ENCODE measurements at places on chromosomes 12 and 14.

DNA sequence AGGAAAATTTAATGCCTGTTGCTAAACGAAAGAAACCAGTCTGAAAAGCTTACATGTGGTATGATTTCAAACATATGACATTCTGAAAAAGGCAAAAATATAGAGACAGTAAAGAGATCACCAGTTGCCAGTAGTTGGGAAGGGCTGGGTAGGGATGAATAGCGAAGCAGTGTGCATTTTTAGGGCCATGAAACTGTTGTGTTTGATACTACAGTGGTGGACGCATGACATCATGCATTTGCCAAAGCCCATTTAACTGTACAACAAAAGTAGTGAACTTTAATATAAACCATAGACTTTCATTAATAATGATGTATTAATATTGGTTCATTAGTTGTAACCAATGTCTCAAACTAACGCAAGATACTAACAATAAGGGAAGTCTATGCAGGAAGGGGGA is 14.7 kb upstream of the EPYC start:
- no peak for DNase-seq

DNA sequence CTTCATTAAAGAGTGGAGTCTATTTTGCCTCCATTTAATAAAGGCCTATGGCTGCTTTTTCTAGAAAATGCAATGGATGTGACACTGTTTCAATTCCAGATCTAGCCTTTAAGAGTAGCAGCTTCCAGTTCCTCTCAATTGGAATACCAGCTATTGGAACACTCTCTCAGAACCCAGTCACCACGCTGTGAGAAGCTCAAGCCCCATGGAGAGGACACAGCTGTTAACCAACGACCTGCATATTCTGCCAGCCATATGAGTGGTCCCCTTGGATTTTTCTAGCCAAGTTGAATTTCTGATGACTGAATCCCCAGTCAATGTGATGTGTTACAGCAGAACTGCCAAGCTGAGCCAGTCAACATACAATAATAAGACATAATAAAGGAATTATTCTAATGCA is 131.8 kb downstream of the TMTC3 start:
- DNase-seq = no peak

DNA sequence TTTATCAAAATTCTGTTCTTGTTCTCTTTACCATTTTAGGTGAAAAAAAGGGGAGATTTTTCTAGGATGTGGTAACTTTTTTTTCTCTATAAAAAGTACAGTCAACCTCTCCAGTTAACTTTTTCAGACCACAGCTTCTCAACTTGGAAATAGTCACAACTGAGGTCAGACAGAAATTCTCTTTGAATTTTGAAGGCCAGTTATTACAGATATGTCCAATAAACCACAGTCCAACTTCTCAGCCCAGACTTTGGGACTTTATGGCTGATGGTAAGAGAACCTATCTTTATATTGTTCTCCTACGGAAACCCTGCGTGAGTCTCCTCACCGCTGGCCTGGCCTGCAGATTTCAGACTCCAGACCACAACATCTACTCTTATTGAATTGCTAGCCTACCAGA is 176.7 kb downstream of the DACT1 start:
- no peak for DNase-seq

- DNase-seq = no peak
These were observed 3.3 kb downstream of the ARHGAP9 start for GRCh38 chr12:57476162-57476992.

GRCh38 chr14:92323011-92323915 is at the start of gene SLC24A4:
Gene SLC24A4 (plus strand): TSS chr14:92323165. CDS start chr14:92323831, 666 bp downstream.
- DNase-seq = no peak

DNA sequence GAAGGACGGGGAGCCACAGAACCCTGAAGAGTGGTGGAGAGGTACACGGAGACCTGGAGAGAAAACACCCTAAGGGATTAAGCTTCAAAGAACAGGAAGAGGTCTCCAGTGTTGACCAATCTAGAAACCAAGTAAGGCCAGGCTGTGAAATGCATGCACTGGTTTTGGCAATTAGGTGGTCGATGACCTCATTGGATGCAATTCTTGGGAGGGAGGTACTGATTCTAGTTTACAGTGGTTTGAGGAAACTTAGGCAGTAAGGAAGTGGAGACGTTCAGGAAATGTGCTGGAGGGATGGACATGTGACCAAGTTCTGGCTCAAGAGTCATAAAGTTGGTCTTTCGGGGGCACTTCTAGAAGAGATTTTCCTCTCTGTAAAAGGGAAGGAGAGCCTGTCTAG is 91.3 kb upstream of the CEP83 start:
- no peak for DNase-seq

DNA sequence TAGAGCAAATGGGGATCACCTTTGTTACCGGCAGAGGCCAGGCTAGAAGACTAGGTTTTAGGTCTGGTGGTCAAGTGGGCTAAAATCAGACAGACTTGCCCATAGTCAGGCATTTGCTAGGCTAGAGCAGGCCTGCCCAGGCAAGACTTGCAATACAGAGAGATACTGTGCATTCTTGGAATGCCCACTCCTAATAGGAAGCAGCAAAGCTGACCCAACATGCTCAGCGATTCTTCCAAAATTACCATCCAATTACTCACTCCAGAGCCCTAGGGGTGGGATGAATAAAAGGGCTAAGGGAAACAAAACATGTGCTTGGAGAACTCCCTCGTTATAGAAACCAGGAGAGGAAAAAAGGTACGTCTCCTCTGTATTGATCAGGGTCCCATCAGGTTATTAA is 187.8 kb upstream of the AMIGO2 start:
- DNase-seq = no peak

GRCh38 chr12:106147956-106148355 is 9.2 kb upstream of the NUAK1 start:
- no peak for DNase-seq

- DNase-seq = no peak
These were observed 17.2 kb upstream of the CACNA1C start for GRCh38 chr12:2035431-2036055.

- no peak for DNase-seq
These were observed 5.5 kb upstream of the HDAC7 start for GRCh38 chr12:47825173-47825639.
